ENCODE measurements at places on chromosomes 12 and 14.

DNA sequence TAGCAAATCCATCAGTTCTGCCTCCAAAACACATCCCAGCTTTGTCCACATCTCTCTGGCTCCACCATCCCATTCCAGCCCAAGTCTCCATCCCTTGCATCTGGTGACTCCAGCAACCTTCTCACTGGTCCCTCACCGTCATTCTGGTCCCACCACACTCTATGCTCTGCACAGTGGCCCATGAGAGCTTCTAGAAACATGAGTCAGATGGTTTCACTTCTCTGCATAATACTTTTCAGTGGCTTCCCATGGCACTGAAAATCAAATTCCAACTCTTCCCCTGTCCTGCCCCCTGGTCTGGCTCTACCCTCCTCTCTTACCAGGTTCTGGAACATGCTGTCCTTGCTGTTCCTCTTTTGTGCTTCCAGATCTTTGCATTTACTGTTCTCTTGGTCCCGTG, 17.2 kb upstream of the C12orf76 start:
- DNase-seq = no peak

GRCh38 chr14:26794731-26795130, 196.9 kb upstream of the NOVA1 start:
- DNase-seq = no peak

- no peak for DNase-seq
Measured at GRCh38 chr12:43337571-43338444, 214.2 kb downstream of the ADAMTS20 start.

- DNase-seq = no peak
Measured at GRCh38 chr14:54098536-54098935, 141.9 kb upstream of the BMP4 start.

DNA sequence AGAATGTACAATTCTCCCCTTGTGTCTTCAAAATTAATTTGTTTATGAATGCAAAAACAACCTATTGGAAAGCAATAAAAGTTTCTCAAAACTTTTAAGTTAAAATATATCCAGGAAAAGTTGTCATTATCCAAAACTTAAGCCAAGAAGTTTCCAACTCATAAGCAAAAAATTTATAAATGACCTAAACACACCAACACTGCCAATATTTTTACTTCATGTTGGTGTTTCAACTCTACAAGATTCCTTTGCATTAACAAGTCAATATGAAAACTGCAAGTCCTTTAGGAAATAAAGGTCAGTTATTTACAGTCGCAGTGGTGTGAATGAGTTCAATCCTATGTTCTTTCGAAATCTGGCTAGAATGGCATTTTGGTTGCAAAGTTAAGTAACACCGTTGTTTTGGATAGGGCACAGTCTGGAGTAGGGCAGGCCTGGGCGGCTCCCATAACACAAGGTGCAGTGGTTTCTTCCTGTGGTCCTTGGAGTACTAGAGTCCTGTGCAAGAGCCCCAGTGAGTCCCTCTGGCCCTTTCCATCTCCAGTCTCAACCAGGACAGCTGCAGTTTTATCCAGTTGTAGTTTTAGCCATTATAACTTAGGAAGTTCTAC, 151.4 kb downstream of the MED13L start:
- no peak for DNase-seq

GRCh38 chr12:91817517-91817916, 328.1 kb downstream of the BTG1 start:
- no peak for DNase-seq

DNA sequence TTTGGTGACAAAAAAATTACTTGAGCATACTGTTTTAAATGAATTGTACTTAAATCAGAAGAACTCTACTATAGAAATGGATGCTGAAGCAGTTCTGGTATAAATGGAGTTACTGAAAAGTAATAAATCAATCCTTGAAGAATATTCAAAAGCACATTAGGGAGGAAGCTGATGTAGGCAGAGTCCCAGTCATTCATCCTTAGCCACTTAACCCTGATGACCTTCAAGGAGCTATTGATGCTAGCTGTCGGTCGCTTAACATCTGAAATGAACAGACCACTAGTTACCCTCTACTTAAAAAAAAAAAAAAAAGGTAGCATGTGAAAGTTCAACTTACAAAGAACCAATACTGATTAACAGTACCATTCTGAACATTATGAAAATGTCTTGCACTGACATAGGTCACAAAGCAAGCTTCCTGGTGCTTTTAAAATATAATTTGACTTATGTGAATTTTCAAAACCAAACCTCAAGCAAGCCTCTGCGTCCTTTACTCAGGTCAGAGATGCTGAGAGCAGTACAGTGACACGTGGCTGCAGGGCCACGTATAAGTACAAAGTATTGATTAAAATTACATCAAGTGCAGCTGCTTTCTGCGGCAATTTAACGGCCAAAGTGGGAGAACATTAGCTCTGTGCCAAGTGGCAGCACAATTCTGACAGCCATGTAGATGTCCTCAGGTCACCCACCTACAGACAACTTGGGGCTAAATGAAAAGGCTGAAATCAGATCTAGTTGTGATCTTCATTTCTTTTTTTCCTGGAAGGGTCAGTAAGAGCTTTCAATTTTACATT, 18.1 kb downstream of the PPM1H start:
- no peak for DNase-seq

- no peak for DNase-seq
Measured at GRCh38 chr12:120855823-120856588, 48.2 kb downstream of the SPPL3 start.

GRCh38 chr14:96727491-96727890, 69.7 kb upstream of the VRK1 start:
- no peak for DNase-seq

- DNase-seq = no peak
Measured at GRCh38 chr12:66514581-66514980, 164.3 kb downstream of the GRIP1 start.

DNA sequence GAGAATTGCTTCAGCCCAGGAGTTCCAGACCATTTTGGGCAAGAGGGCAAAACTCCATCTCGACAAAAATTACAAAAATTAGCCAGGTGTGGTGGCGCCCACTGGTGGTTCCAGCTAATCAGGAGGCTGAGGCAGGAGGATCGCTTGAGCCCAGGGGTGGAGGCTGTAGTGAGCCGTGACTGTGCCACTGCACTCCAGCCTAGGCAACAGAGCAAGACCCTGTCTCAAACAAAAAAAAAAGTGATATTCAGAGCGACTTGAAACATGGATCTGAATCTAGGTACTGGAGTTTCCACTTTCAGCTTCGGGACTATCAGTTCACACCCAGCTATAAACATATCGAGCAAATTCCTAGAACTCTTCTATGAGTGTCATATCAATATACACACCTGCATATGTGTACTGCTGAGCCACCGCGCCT, 16.3 kb upstream of the RNF34 start:
- no peak for DNase-seq

GRCh38 chr14:52013984-52014600, 24.7 kb downstream of the RTRAF start:
- no peak for DNase-seq

Data from left forelimb (tissue), 1 donor.